ENCODE measurements at places on chromosomes 7 and 10.
A peak's percentile ranks its signal among the peaks of the same experiment; 100 is the strongest.

GRCh38 chr7:148983200-148984146, 44.8 kb downstream of the PDIA4 start:
- peak; percentile 86 for DNase-seq

GRCh38 chr7:109986701-109987100, 1104.2 kb upstream of the LRRN3 start:
- DNase-seq: peak; percentile 9

DNA sequence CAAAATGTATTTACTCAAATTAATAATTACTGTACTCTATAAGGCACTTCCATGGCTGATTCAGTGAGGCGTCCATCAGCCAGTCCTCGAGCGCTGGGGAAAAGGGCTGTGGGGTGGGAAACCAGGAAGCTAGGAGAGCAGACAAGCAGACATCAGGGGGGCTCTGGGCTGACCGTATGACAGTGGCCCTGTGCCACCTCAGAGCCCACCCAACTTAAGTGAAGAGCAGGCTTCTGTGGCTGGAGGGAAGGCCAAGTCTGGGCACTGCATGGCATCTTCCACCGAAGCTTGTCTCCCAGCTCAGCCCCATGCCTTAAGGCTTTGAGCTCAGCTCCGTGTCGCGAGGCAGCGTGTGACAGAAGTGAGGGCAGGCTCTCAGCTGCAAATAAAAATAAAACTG, 464.5 kb upstream of the ZMIZ1 start:
- DNase-seq: no peak

DNA sequence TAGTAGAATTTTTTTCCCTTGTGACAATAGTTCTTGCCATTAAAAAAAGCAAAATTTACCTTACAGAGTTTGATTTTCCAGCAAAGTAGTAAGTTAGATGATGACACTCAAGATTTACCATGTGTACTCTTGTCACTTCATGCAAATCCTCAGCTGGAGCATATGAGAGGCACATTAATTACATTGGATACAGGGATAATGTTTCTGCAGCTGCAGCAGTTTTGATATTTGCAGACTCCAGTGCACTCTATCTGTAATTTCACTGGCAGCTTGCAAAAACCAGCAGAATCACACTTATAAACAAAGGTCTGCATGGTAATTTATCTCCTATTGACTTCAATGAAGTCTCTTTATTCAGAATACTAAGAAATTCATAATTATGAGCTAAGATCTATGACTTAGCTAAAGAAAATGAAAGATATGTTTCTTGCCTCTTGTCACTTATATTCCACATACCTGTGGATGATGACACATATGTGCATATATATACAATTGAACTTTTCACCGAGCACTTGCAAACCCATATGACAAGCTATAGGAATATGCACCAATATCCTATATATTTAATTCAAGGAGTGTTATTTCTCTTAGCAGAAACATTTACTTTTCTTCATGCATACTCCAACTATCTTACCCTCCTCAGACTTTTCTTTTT, 530.6 kb downstream of the PHTF2 start:
- DNase-seq: peak; percentile 61

DNA sequence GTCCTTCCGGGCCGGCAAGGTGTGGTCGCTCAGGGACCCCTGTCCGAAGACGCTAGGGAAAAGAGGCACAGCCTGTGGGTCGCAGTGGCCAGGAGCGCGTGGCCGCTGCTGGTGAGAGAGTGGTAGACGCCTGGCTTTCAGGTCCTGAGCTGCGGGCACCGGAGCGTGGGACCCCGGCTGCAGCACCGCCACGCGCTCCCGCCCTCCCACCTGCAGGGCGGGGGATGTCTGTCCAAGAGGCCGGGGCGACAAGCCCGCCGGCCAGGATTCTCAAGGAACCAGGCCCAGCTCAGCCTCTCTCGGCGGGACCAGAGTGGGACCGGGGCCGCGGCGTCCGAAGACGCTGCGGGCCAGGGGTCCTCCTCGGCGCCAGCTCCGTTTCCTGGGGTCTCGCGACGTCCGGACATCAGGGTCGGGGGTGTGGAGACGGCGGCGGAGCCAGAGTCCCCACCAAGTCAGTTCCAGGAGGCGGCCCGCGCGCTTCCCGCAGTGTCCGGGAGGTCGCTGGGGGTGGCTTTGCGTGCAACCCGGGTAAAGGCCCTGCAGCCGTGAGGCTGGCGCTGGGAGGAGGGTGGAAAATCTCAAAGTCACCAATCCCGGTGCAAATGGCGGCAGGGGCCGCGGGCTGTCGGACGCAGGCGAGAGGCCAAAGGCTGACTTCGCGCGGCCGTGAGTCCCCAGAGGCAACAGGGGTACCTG, 5.5 kb downstream of the ZNF503 start:
- peak; percentile 57 for DNase-seq

GRCh38 chr10:91893051-91893450, 16.2 kb downstream of the FGFBP3 start:
- no peak for DNase-seq

GRCh38 chr7:81983406-81983805, 213.6 kb upstream of the HGF start:
- DNase-seq: no peak

GRCh38 chr10:73910764-73911552, at the start of gene PLAU:
TSS of gene PLAU (plus strand) at chr10:73911132. CDS start at chr10:73911556, 424 bp downstream.
- DNase-seq: no peak

- DNase-seq: no peak
Observed at GRCh38 chr10:131881104-131881880, 19.5 kb upstream of the PPP2R2D start.

DNA sequence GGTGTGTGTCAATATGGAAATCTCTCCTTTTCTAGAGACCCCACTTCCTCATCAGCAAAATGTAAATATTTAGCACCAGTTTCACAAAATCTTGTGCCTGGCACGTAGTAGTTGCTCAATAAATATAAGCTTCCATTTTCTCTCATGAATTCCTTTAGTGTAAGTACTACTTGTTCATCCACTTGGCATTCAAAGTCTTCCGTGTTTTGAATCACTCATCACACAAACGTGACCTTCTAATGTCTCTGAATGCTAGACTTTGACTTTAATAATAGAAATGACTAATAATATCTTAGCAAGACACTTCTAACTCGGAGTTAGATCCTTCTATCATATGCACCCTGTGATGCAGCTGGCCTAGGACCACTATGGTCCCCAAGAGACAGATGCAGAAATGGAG, 168.7 kb upstream of the ZNF32 start:
- peak; percentile 91 for DNase-seq

DNA sequence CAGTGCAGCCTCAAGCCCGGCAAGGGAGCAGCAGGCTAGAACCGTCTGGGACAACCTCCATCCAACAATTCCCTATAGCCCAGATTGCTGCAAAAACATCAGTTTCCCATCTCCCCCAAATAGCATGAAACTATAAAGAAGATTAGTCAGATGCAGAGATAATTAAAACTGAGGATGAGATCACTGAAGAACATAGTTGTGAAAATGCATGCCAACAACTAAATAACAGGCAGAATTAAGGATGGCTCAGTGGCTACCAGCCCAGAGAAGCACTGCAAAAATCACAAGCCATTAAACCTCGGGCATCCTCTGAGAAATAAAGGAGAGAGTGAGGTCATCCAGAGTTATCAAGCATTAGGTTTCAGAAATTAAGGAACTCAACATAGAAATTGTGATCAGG, 427.1 kb downstream of the TNS3 start:
- no peak for DNase-seq

DNA sequence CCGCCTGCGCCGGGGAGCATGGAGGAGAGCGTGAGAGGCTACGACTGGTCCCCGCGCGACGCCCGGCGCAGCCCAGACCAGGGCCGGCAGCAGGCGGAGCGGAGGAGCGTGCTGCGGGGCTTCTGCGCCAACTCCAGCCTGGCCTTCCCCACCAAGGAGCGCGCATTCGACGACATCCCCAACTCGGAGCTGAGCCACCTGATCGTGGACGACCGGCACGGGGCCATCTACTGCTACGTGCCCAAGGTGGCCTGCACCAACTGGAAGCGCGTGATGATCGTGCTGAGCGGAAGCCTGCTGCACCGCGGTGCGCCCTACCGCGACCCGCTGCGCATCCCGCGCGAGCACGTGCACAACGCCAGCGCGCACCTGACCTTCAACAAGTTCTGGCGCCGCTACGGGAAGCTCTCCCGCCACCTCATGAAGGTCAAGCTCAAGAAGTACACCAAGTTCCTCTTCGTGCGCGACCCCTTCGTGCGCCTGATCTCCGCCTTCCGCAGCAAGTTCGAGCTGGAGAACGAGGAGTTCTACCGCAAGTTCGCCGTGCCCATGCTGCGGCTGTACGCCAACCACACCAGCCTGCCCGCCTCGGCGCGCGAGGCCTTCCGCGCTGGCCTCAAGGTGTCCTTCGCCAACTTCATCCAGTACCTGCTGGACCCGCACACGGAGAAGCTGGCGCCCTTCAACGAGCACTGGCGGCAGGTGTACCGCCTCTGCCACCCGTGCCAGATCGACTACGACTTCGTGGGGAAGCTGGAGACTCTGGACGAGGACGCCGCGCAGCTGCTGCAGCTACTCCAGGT, 29.7 kb downstream of the CHST12 start:
- no peak for DNase-seq

DNA sequence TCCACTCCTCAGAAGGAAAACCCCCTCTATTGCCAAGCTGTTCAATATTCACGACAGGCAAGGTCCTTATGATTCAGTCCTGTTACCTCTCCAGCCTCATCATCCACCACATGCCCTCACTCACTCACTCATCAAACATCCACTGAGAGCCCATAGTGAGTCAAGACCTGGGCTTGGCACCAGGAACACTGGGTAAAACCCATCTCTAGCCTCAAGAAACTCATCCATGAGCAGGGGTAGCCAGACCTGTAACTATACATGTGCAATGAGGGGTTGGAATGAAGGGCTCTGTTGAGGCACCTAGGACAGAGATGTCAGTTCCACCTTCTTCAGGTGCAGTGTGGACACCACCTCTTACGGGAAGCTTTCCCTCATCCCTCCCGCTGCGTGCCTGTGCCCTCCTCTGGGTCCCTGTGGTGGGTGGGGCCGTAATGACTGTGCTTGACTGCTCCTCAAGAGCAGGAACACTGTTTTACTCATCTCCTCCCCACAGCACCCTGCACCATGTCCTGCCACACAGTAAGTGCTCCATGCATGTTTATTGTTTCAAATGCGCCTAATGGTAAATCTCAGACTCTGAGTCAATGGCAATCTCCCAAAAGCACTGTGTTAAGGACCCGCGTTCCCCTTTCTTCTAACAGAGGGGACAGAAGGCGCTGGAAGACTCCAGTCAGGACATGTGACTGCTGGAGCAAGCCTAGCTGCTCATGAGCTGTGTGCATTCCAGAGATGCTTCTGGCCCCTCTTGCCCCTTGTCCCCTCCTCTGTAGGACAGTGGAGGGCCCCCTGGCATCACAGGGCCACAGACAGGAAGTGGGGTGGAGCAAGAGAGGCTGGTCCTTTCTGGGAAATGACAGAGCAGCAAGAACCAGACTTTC, 95.4 kb downstream of the HIPK2 start:
- DNase-seq: peak; percentile 98

DNA sequence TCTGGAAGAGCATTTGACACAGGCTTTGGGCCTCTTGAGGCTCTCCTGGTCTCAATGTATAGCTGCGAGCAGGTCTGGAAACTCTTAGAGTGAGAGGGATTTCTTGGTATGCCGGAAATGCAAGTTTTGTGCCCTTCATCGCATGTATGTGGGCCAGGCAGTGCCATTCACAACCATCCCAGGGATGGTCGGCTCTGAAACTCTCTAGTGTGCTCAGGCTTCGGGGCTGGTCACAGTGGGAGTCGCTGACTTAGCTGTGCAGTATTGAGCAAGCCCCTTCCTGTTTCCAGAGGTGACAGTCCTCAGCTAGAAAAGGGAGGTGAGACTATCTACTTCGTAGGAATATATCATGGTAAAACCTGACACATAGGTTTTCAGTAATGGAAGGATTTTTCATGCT, 2.0 kb upstream of the AOAH start:
- DNase-seq: no peak

DNA sequence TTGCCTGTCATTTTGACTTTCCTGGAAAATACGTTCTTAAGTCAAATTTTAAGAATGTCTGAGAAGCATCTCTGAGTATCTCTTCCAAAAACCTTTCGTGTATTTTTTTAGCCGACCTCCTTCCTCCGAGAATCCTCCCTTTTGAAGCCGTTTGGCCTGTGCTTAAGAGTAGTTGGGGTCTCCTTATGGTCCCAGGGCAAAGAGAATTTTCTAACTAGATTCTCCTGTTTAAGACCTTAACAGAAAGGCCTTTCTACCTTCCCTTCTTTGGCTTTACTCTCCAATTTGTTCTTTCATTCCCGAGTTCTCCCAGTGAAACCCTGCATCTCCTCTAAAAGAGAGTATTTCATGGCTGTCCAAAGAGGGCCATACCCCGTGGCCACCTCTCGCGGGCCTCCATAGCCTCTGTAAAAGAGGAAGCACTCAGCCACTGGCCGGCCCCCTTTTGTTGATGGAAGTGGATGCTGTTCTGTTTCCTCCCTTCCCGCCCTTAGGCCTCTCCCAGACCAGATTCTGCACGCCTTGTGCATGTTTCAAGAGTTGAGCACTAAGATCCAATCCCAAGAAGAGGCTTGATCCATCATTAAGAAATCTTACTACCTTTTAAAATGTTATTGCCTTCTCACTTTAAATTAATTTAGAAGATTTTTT, 6.6 kb upstream of the FEZF1 start:
- no peak for DNase-seq

- DNase-seq: no peak
Observed at GRCh38 chr7:102415685-102416225, 17.6 kb upstream of the ORAI2 start.

- DNase-seq: no peak
Observed at GRCh38 chr7:4683043-4683883, 1.2 kb downstream of the FOXK1 start.

DNA sequence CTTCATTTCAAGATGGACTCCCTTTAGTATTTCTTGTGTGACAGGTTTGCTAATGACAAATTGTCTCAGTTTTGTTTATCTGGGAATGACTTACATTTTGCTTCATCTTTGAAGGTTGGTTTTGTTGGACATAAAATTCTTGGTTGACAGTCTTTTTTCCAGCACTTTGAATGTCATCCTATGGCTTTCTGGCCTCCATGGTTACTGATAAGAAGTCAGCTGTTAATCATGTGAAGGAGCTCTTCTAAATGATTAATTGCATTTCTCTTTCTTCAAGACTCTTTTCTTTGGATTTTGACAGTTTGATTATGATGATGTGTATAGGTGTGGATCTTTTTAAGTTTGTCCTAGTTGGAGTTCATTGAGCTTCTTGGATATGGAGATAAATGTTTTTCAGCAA, 26.9 kb upstream of the HHEX start:
- no peak for DNase-seq

GRCh38 chr7:15747301-15747700, 60.8 kb upstream of the MEOX2 start:
- peak; percentile 62 for DNase-seq

- DNase-seq: no peak
Observed at GRCh38 chr7:123787220-123788007, 38.6 kb upstream of the WASL start.

- peak; percentile 17 for DNase-seq
Observed at GRCh38 chr7:72152161-72153131, 259.7 kb downstream of the CALN1 start.

GRCh38 chr10:77636282-77636966, 1.2 kb downstream of the KCNMA1 start:
- DNase-seq: no peak
